ENCODE measurements at places on chromosomes 7 and 10. TPM values are rescaled to one million over a fixed set of nuclear protein-coding genes. Genes with fewer than 3 reads are reported as not detected.

GRCh38 chr7:80225361-80225760, 90.7 kb downstream of the GNAI1 start:
- H3K27me3 ChIP-seq = no peaks in the 10 kb centered on the region
- H3K4me3 ChIP-seq = no peak overlapping the region
- no peak overlapping the region for H3K27ac ChIP-seq
- no peak for DNase-seq
- H3K36me3 ChIP-seq = no peaks in the 10 kb centered on the region
- no peaks in the 10 kb centered on the region for H3K4me1 ChIP-seq

DNA sequence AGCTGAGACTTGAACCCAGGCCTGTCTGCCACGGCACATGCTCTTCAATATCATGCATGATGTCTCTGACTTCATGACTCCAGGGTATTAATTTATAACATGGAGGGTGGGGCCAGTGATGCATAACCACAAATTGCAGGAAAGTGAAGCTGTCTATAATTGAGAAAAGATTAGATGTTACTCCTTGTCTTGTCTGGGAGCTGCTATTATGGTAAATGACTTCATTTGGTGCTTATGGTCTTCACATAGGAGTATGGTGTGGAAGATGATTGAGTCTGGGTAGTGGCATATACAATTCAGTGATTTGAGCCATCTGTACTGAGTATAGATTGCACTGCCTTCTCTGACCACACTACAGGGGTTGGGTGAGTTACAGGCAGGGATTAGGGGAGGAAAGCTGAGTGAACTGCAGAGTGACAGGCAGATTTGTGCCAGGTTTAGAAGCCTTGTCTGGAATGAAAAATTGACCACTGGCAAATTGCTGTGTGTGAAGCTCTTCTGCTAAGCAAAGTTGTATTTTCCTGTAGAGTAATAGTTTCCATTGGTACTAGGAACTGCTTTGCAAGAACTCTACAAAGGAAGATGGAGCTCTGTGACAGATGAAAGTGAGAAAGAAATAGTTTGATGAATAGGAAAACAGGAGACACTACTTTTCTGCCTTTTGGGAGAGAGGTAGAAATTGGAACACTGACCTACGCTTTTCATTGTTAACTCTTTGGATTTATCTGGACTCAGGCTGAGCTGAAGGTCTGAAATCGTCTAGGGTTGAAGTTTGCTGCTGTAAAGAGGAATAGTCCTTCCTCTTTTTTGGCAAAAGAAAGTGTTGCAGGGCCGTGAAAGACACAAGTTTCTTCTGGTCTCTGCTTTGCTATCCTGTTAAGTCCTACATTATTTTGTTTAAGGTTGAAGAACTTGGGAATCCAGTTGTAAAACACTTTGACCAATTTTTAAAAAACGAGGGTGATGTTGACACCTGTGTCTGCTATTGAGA, 2.7 kb downstream of the SND1 start:
- H3K4me3 ChIP-seq = no peak overlapping the region
- H3K36me3 ChIP-seq = no peaks in the 10 kb centered on the region
- no peak overlapping the region for H3K27ac ChIP-seq
- H3K4me1 ChIP-seq = peaks cover 32% of the 10 kb centered on the region
- H3K27me3 ChIP-seq = no peaks in the 10 kb centered on the region
- DNase-seq = no peak

GRCh38 chr7:27899601-27900000, 159.6 kb downstream of the TAX1BP1 start:
- H3K4me3 ChIP-seq = no peak overlapping the region
- no peak for DNase-seq
- peaks cover 16% of the 10 kb centered on the region for H3K4me1 ChIP-seq
- H3K36me3 ChIP-seq = no peaks in the 10 kb centered on the region
- no peaks in the 10 kb centered on the region for H3K27me3 ChIP-seq
- H3K27ac ChIP-seq = no peak overlapping the region

- H3K27ac ChIP-seq = no peak overlapping the region
- no peak for DNase-seq
- no peak overlapping the region for H3K4me3 ChIP-seq
- peaks cover 5% of the 10 kb centered on the region for H3K4me1 ChIP-seq
These were observed 105.1 kb downstream of the FAM107B start for GRCh38 chr10:14669576-14669975.

Gene TMEM270
- not detected for total RNA-seq

DNA sequence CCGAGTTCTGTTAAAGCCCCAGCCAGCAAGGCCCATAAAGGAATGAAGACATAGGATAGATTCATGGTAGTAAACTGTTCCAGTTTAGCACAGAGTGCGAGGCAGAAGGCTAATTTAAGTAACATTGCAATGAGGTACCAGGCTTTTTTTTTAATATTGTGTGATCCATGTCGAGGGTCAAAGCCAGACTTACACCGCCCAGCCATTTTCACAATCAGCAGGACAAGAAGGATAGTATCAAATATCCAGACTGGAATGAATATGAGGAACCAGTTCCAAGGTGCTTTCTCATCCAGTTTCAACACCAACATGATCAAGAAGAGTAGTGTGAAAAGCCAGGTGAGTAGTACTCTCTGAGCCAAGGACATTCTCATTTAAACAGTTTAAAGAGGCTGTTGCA, 4.2 kb downstream of the TMEM60 start:
- H3K36me3 ChIP-seq = no peaks in the 10 kb centered on the region
- no peaks in the 10 kb centered on the region for H3K27me3 ChIP-seq
- peaks cover 21% of the 10 kb centered on the region for H3K4me1 ChIP-seq

GRCh38 chr7:77989981-77990566, 191.5 kb downstream of the PHTF2 start:
- no peaks in the 10 kb centered on the region for H3K4me1 ChIP-seq
- no peak overlapping the region for H3K4me3 ChIP-seq
- no peaks in the 10 kb centered on the region for H3K36me3 ChIP-seq
- no peaks in the 10 kb centered on the region for H3K27me3 ChIP-seq
- DNase-seq = no peak
- no peak overlapping the region for H3K27ac ChIP-seq

Gene ZNF746
- 17.0 TPM for total RNA-seq

GRCh38 chr10:45514291-45515270, 140.6 kb downstream of the ALOX5 start:
- H3K36me3 ChIP-seq = no peaks in the 10 kb centered on the region
- H3K4me1 ChIP-seq = peaks cover 8% of the 10 kb centered on the region
- H3K4me3 ChIP-seq = no peak overlapping the region
- DNase-seq = no peak
- no peak overlapping the region for H3K27ac ChIP-seq
- H3K27me3 ChIP-seq = no peaks in the 10 kb centered on the region

Gene EVX1
- total RNA-seq = not detected

DNA sequence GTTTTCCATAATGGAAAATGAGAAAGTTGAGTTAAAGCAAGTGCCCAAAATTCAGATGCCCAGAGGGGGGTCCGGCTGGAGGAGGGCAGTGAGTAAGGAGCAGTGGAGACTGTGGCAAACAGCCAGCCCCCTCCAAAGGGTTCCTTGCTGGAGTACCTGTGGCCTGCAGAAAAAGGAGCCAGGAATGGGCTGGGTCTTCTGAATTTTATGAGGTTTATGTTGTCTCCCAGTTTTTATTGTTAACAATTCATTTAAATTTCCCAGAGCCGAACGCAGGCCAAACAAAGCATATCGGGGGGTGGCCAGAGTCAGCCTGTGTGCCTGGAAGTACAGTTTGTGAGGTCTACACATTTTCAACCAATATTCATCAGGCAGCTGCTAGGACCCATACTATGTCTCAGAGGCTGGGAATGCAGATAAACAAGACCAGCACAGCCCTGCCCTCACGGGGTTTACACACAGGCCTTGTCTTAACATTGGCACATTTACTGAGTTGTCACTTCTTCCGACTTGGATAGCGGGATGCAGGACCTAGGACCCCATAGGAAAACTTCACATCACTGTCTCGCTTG, 12.9 kb upstream of the CSGALNACT2 start:
- H3K4me3 ChIP-seq = no peak overlapping the region
- no peak overlapping the region for H3K27ac ChIP-seq
- DNase-seq = no peak
- no peaks in the 10 kb centered on the region for H3K4me1 ChIP-seq
